Hindlimb muscle (tissue), 1 donor: ENCODE measurements at places on chromosomes 7 and 10. TPM values are rescaled to one million over a fixed set of nuclear protein-coding genes. Genes with fewer than 3 reads are reported as not detected.

DNA sequence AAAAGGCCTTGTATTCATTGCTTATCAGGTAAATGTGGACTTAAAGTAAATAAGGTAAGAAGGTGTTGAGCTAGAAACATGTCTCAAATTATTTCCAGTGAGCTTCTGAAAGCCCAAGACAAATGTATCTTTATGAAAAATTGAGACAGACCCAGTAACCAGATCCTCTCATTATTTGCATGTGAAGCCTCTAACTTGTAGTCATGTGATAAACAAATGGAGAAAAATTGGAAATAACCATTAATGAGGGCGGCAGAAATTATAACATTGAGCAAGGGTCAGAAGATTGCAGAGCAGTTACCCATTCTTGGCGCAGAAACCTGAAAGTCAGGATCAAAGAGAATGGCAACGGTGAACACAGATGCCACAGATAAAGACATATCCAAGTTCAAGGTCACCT is at the start of gene TAS2R40:
TSS of gene TAS2R40 (plus strand) at position 301 of the 400 bp plus-strand sequence. CDS start at position 343, 42 bp downstream.
- no peak for DNase-seq

GRCh38 chr10:110789604-110790433 is 81.9 kb upstream of the PDCD4 start:
- DNase-seq, result no peak

DNA sequence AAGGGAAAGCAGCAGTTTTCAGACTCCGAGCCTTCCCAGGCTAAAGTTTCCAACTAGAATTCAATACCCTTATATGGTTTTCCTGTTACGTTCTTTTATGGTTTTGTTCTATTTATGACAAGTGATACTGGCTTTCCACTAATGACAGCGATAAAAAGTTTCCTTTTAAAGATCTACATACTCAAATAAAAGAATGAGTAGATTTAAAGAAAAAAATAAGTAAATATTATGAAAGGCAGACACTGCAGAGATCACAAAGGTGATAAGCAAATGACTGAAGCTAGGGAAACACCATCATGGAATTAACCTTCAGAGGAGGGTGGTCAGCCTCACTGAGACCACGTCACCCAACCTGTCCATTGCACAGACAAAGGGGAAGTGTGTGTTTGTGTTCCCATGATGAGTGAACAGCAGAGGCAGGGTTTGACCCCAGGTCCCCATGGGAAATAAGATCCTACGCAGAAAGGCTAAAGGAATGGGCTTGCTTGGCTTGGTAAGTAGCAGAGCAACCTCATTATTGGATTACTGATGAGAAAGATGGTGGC is 4.0 kb downstream of the VSIR start:
- DNase-seq, result no peak

DNA sequence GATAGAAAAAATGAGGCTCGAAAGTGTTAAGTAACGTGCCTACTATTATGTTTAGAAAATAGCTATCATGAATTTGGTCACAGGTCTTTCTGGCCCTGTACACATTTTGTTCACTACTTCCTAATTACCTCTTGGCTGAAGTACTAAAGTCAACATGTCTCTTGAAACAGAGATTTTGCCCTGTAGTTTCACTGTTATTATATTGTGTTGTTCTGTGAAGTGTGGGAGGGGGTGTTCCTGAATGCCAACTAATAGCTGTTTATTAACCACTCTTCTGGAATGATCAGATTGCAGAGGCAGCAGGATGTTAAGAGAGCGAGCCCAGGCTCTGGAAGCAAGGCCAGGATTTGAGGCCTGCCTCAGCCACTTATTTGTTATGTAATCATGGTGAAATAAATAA is 72.1 kb downstream of the RNF133 start:
- DNase-seq, result no peak

DNA sequence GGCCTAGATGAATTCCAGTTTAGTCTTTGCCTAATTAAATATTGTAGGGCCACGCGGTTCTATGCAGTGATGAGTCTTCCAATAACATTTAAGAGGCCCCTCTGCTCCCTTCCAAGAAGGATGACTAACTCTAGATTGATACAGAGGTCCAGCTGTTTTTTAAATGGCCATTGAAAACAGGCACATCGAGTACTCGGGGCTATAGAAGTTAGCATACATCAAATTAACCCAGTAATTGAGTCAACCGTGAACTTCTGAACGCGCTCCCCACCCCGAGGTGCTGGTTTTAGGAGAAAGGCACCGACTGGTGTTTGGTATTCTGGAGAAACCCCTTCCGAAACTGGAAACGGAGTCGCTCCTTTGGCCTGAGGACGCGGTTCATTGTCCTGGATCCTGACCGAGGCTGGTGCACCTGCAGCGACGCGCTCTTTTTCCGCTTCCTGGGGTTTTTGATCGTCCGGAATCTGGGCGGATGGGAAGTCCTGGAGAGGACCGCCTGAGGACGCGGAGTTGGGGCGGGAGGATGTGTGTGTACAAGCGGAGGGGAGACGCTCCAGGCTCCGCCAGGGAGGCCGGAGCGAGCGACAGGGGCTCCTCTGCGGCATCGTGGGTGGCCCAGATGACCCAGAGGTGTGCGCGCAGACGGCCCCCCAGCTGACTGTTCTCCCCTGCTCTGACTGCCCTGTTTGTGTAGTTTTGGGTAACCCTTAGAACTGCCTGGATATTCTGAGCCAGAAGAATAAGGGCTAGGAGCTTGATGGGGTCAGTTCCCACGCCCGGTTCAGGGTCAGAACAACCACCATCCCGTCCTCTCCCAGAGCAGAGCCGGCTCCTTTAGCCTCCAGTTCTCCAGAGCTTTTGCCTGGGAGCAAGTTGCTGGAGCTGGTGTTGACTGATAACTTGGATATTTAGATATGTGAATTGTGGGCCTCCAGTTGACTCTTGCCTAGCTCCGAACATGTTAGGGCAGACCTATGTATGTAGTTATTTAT is 711 bp downstream of the FAM221A start:
- peak; percentile 48 for DNase-seq

DNA sequence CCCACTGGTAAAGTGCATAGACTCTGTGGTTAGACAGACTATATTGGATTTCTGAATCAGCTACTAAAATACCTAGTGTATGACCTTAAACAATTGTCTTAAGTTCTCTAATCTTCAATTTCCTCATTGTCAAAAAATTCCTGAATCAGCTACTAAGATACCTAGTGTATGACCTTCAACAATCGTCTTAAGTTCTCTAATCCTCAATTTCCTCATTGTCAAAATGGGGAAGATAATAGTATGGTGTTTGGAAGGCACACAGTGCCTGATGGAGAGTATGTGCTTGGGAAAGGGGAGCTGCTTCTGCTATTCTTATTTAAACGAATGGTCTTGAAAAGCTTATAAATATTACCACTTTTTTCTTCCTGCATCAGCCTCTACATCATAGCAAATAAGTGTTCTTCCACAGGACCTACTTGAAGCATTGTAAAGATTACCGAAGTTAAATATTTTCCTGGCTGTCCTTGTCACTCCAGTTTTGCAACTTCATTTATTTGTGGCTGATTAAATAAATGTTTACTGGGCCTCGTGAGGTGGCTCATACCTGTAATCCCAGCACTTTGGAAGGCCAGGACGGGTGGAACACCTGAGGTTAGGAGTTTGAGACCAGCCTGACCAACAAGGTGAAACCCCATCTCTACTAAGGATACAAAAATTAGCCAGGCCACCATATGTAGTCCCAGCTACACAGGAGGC is 64.4 kb upstream of the ITGA8 start:
- DNase-seq, result no peak

DNA sequence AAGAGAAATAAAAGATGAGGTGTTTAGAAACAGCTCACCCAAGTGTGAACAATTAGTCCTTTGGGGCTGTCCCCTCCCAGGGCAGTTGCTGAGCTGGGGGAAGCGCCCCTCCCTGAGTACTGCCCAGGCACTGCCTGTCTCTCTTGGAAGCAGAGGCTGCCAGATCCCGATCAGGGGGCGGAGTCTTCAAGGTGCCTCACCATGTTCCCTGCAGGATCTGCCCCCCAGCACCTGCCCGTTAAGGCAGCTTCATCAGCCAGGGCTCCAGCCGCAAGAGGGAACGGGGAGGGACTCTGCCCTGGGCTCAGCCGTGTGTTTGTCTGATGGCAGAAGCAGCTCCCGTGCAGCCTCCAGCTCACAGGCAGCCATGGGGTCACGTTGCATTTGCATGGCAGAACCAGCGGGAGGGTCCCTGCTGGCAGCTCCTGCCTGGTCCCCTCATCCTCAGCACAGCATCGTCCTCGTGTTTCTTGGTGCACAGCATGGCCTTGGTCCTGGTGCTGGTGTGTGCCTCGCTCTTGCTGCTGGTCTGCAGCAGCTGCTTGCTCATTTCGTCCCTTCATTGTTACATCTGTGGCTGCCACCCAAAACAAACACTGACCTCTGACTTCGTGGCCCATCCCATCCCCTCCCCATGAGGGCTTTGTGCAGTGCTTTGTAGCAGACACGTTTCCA is 10.7 kb upstream of the DPYSL4 start:
- no peak for DNase-seq

GRCh38 chr7:45027774-45028114 is 27.7 kb downstream of the CCM2 start:
- DNase-seq, result no peak

GRCh38 chr7:99112979-99113378 is 30.9 kb downstream of the SMURF1 start:
- DNase-seq, result no peak

DNA sequence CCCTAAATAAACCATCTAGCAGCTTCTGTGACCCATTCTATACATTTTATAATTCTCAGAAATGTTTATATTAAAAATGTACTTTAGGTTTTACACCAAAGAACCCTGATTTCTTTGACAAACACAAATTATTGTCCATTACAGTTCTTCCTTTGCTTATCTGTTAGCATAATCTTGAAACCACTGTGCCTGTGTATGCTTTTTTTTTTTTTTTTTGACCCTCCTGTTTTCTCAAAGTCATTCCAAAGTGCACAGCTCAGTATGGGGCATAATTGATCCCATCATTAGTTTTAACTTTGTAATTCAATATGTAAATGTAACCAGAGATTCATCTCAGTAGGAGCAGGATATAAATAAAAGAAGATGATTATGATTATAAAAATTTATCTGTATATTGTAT is 229.3 kb downstream of the DGKB start:
- DNase-seq, result no peak

DNA sequence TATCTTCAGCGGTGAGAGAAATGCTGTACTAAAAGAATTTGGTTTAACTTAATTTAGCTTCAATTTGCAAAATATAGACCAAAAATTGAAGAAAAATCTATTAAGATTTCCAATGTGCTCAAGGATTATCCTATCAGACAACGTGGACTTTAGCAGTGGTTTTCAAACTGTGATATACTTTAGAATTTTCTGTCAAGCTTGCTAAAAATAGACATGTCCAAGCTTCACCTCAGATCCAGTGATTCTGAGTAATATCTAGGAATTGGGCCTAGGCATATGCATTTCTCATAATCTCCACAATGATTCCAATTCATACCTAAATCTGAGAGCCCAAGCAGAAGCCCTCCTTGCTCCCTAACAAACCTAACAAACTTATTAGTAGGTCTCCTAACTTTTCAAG is 3.4 kb downstream of the WASL start:
- DNase-seq, result no peak

DNA sequence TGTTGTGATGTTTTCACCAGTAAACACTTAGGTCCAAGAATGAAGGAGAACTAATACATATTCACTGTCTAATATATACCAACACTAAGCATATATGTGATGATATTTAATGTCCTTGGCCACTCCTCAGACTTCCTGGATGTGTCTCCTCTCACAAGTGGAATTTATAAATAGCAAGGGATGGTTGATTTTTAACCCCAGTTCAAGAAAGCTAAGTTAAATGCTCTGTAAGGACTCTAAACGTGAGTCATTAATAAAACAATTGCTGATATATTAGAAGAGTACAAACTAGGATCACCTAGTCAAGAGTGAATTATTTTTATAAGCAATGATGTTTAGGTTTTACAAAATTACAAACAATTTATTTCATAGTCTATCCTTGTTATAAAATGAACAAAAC is 355.9 kb upstream of the TMEM229A start:
- no peak for DNase-seq

- no peak for DNase-seq
Measured at GRCh38 chr7:84248843-84249242, 54.3 kb upstream of the SEMA3A start.

DNA sequence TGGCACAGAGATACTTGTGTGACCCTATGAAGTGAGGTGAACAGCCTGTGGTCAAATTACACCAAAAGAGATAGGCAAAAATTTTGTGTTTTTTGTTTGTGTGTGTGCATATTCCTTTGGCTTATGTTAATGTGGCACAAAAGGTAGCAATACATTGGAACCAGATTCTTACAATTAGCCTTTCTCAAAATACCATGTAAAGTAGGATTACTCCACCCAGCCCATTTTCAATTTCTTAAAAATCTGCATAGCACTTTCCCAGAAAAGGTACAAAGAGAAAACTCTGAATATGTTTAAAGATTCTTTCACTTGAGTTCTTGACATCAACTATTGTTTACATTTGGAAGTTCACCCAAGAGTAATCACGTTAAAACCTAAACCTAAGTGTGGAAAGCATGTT is 157.3 kb upstream of the YAE1 start:
- DNase-seq, result no peak

- DNase-seq, result no peak
Measured at GRCh38 chr7:147081117-147081516, 964.5 kb downstream of the CNTNAP2 start.

DNA sequence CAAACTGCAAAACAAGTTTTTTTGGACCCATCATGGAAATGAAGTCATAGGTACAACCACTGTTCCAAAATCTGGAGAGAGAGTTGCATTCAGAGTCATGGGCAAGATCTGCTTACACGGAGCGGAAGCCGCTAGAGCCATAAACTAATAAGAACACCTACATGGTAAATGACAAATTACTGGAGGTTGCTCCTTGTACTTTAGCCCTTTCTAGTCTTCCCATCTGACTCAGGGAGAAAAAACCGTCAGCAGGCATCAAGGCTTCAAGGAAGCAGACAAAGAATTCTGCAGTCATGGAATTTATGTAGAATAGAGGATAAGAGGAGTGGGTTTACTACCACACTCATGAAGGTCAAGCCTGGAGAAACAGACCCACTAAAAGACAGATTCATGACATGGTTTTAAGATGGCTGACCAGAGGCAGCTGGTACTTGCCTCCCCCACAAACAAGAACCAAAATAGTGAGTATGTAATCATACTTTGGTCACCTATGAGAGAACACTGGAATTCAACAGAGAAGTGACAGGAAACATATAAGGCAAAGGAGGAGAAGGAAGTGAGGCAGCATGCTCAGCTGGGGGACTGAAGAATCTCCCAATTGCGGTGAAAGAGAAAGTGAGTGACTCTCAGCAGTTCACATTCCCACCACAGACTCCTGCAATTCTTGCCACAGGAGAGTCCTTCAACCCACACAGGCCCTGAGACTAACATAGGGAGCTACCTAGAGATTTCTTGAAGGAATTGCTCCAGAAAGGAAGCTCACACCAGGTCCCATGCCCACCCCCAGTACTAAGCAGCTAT is 42.4 kb upstream of the ASAH2 start:
- no peak for DNase-seq

GRCh38 chr7:115561335-115562110 is 469.0 kb downstream of the TFEC start:
- no peak for DNase-seq

SH3PXD2A gene
- 81.1 TPM for polyA plus RNA-seq

CNPY4 gene
- polyA plus RNA-seq, result 29.7 TPM

ZNF212 gene
- polyA plus RNA-seq, result 9.9 TPM

LIPK gene
- not detected for polyA plus RNA-seq

ARHGEF35 gene
- polyA plus RNA-seq, result 1.3 TPM

C10orf53 gene
- polyA plus RNA-seq, result not detected

ASL gene
- 11.1 TPM for polyA plus RNA-seq

STAG3 gene
- 25.7 TPM for polyA plus RNA-seq

CRHR2 gene
- 1.9 TPM for polyA plus RNA-seq

SLC35G1 gene
- 4.3 TPM for polyA plus RNA-seq

PLEKHA1 gene
- 30.8 TPM for polyA plus RNA-seq
